Natural killer cell treated with Interleukin-12 subunit alpha and Interleukin-12 subunit beta and Interleukin-15 and Interleukin-18, amount 100 ng/mL, for 72 hours (primary cell): ENCODE measurements at places on chromosomes 3 and 15. TPM values are rescaled to one million over a fixed set of nuclear protein-coding genes. Genes with fewer than 3 reads are reported as not detected.

NBEAL2 gene
- total RNA-seq, result 255 TPM

C3orf20 gene
- 0.93 TPM for total RNA-seq

FEZF2 gene
- not detected for total RNA-seq

UACA gene
- 2.5 TPM for total RNA-seq

IMPG2 gene
- 0.45 TPM for total RNA-seq

SNRPA1 gene
- 161 TPM for total RNA-seq

GP9 gene
- total RNA-seq, result 0.45 TPM

MITF gene
- not detected for total RNA-seq

GPR15 gene
- total RNA-seq, result 1.4 TPM

CHD2 gene
- total RNA-seq, result 177 TPM

FETUB gene
- not detected for total RNA-seq

ATP8B4 gene
- 273 TPM for total RNA-seq

NTRK3 gene
- total RNA-seq, result 0.42 TPM

PRSS50 gene
- total RNA-seq, result not detected

PAQR5 gene
- total RNA-seq, result not detected

HYAL1 gene
- 0.26 TPM for total RNA-seq

GOLGA8J gene
- 0.21 TPM for total RNA-seq

ERICH6 gene
- 0.33 TPM for total RNA-seq

MKRN3 gene
- 0.93 TPM for total RNA-seq

PDIA3 gene
- 555 TPM for total RNA-seq

ZNF717 gene
- total RNA-seq, result 9.6 TPM

RETNLB gene
- total RNA-seq, result not detected

SV2B gene
- total RNA-seq, result not detected

LINGO1 gene
- not detected for total RNA-seq

MESP1 gene
- total RNA-seq, result 2.3 TPM

CHDH gene
- total RNA-seq, result 0.39 TPM

CPB1 gene
- not detected for total RNA-seq

GPR27 gene
- total RNA-seq, result 4.5 TPM

LRTM1 gene
- total RNA-seq, result not detected

GOLGA8Q gene
- 28.6 TPM for total RNA-seq

PTH1R gene
- total RNA-seq, result not detected

IVD gene
- total RNA-seq, result 111 TPM

MUSTN1 gene
- total RNA-seq, result 1.3 TPM

WDR93 gene
- total RNA-seq, result not detected
